Amygdala (tissue), 56 donors: ENCODE measurements at places on chromosomes 7 and 10.

GRCh38 chr10:110980807-110981206 lies 61.4 kb downstream of the SHOC2 start:
- no peak for DNase-seq

- DNase-seq, result no peak
These were observed 66.4 kb downstream of the PTF1A start for GRCh38 chr10:23258516-23258915.

DNA sequence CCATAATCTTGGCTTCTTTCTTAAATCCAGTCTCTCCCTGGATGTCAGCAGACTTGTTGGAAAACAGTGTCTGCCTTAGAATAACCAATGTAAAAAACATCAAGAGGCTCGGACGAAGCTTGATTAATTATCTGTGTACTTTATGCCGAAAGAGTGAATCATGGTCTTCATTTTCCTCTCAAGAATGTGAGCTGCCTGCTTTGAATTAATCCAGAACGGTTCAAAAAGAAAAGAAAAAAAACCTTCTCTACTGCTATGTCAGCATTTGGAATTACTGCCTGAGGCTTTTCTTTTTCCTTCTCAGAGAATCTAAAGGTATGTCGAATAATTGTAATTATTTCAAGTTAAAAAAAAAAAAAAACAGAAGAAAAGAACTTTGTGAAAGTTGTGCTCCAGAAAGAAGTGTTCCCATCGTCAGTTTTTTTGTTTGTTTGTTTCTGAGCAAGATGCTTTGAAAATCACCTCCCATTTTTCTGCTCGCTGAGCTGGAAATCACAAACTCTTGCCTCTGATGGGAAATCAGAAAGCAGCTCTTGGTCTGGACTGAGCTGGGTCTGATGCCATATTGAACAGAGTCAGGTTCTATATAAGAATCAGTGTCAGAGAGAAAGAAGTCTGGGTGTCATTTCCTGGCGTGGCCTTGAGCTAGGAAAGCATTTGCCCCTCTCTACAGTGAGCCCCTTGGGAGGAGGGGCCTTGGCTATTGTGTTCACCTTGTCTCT lies 20.2 kb downstream of the PLPP4 start:
- no peak for DNase-seq

- no peak for DNase-seq
These were observed 91.0 kb downstream of the CUBN start for GRCh38 chr10:17038627-17039026.

DNA sequence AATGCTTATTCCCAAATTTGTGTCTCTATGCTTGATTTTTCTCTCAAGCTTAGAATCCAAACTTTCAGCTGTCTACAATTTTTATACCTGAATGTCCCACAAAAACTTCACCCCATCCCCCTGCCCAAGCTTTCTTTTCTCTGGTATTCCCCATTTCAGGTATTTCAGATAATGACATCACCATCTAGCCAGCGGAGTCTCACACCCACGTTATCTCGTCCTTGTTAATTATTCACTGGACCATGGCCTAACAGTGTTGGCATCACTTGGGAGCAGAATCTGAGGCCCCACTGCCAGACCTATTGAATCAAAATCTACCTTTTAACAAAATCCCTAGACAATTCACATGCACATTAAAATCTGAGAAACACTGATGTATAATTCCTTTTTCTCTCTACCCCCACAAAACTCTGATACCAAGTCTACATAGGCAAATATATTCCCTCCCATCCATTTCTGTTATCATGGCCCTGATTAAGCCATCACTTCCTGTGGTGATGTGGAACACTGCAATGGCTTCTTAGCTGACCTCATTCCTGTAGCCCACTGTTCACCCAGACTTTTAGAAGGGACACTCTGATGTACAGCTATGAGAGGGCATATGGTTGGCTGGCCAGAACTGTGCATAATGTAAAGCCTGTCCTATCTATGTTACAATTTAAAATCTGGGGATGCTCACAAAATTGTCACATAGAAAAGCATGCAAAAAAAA lies 31.4 kb downstream of the ZNF438 start:
- no peak for DNase-seq

DNA sequence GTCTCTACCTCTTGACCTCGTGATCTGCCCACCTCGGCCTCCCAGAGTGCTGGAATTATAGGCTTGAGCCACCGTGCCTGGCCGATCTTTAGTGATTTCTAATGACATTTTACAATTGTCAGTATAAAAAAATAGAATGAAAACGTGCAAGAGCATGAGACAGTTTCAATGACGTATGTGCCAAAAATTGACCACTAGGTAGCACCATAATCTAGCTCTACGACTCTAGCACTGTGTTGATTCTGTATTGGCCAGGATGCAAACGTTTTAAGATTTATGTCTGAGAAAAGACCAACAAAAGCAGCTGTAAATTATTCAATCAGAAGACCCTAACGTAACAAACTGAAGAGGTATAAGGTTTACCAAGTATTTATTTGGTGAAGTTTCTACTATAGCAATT lies 25.4 kb upstream of the EXOC6 start:
- no peak for DNase-seq

DNA sequence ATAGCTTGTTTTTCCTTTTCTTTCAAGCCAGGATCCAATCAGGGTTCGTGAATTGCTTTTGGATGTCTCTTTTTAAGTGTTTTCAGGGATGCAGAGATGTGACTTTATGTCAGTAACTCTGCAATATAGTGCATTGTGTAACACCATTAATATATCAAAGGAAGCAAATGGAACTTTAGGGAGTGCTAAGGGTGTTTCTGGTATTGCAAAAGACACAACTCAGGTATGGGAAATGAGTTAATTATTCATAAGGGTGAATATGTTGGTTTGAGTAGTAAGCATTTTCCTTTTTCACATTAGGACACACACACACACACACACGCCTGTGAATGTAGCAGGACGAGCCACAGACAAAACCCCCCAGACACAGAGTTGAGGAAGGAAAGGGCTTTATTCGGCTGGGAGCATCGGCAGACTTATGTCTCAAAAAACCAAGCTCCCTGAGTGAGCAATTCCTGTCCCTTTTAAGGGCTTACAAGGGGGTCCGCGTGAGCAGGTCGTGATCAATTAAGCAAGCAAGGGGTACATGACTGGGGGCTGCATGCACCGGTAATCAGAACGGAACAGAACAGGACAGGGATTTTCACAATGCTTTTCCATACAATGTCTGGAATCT lies 31.8 kb upstream of the GSDME start:
- no peak for DNase-seq

DNA sequence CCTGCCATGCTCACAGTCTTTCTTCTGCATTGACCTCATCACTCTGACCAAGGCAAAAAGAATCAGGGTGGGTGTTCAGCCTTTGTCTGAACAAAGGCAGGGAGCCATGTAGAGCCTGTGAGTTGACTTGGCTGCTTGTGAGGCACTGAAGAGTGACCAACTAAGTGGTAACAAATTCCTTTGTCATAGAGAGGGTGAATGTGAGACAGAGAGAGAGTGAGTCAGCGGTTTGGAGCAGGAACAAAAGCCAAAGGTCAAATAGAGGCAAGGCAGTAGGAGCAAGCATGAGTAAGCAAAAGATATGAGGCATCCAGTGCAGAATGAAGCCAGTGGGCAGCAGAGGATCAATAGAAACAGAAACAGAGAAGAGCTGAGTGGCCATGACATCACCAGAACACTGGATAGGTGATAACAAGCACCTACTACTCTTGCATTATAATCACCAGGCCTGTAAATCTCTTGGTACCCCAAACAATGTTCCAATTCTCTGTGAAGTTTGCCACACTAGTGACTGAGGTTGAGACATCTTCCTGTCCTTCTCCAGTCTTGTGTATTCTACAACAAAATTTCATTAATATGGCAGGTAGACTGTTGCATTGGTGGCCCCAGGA lies 116.2 kb upstream of the LAMB4 start:
- no peak for DNase-seq

- DNase-seq, result no peak
These were observed 124.5 kb downstream of the SEMA3E start for GRCh38 chr7:83524277-83525075.

DNA sequence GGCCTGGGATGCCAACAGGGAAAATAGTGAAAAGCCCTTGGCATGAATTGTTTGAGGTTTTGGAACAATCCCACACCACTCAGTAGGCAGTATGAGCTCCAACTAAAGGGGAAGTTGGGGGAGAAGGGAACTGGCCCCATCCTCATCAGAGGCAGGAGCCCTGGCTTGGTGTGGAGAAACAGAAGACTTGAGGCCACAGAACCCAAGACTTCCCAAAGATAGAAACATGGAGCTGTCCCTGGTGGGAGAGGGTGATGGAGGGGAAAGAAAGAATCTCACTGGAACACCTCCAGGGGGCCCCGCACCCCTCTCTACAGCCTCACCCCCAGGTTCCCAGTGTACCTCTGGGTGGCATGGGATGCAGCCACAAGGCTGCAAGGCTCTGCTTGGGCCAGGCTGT lies 85.7 kb downstream of the VSTM4 start:
- no peak for DNase-seq

DNA sequence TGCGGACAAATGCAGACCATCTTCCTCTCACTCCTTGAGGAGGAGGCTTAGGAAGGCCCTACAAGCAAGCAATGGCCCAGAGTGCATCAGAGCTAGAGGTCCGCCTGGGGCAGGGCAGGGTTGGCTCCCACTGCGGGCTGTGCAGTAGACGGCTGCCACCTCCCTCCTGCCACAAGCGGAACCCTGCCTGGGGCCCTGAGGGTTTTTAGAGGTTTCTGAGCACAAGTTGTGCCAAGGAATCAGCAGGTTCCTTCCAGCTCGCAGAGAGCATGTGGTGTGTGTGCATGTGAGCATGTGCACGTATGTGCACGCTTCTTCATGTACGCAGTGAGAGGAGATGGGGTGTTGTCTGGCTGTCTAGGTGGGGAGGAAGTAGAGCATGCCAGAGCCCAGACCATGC lies 25.9 kb upstream of the SMARCD3 start:
- DNase-seq, result no peak

DNA sequence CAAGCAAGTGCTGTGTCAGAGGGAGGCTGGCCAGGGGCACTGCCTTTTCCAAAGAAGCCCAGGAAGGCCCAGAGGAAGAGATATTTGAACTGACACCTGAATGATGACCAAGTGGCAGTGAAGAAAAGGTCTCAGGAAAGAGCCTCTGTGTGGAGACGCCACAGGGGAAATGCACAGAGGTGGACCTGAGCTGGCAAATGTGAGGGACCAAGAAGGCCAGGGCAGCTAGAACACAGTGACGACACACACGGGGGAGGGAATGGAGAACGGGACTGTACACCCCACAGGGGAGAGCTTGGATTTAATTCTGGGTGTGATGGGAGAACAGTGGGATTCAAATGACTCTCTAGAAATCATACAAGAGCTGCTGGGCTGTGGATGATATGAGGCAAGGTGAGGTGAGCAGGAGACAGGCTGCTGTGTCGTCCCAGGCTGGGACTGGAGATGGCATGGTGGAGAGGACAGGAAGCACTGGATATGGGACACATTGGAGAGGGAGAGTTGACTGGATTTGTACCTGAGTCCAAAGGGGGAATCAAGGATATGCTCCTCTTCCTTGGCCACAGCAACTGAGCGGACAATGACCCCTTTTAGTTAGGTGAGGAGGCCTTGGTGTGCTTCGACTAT lies 84.2 kb upstream of the DDC start:
- DNase-seq, result no peak

DNA sequence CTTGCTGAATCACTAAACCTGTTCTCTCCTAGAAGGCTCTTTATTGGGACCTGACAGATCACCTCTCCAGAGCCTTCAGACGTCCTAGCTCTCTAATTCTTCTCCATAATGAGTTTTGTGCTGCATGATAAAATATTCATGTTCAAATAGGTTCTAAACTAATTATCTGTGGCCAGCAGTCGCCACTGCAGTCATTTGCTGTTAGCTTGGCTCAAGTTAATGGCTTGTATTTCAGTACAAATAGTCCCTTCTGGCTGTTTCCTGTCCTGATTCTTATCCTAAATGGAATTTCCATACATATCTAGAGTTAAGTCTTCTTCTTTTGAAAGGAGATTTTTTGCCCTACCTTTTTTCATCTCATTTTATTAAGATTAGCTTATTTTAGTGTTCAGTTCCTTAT lies 303.2 kb downstream of the EXOC4 start:
- no peak for DNase-seq

DNA sequence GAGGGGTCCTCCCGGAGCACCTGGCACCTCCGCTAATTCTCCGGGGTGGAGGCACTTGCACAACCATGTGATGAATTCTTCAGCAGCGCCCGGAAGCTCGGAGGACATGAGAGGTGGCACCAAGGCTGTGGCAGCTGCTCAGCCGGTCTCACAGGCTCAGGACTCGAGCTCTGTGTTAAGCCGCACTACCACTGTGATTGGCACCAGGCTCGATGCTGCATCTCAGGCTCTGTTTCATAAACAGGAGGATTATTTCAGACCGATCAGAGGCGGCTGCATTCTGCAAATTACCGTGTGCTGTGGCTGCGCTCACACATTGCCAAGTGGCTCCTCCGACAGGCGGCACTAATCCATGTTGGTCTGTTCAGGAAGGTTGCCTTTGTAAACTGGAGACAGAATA lies 495.2 kb downstream of the DNAJB6 start:
- DNase-seq, result no peak

DNA sequence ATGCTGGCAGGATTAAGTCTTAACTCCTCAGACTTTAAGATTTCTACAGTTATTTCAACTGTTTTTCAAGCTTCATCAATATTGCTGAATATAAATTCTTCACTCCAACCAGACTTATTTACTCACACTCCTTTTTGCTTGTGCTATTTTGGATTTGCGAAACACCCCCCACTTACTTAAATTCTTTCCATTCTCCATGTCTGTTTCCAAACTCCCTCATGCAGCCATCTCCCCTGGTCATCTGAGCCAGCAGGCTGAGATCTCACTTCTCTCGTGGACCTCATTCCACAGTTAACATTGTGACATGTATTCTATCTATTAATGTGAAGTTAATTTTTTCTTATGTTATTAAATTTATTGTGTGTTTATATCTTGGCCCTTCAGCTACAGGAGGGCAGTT lies 188.9 kb upstream of the HDAC9 start:
- DNase-seq, result no peak

DNA sequence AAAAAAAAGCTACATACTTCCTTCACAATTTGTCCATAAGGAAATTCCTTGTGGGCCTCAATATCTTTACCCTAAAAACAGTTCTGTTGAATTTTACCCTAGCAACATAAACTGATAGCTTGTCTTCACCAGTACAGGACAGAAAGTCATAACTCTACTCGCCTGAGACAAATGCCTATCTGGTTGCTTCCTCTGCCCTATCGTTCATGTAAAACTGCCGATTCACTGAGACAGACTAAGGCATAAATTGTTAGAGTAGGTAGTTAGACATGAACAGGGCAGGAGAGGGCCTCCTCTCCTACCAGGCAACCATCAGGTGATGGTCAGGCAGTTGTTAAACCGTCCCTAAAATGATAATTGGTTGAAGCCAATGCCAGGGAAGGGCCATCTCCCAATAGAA lies 25.0 kb downstream of the IFIT3 start:
- DNase-seq, result no peak

DNA sequence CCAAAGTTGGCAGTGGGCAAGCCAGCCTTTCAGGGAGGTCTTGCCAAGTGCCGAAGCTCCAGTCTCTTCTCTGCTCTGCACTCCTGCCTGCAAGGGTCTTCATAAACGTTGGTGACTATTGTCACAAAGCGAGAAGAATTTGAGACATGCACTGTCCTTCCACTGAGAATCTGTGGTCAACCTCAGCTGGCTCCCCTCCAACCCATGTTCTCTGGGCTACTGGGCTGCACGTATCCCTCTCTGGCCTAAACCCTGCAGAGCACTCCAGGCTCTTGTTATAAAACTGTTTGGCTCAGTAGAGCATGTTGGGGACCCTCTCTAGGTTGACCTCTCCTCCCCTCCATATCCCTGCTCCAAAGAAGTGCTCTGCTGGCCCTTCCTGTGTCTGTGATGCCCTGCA lies 260.4 kb upstream of the NFE2L3 start:
- DNase-seq, result no peak

GRCh38 chr7:117230276-117231046 lies 92.4 kb downstream of the WNT2 start:
- DNase-seq, result no peak
